Activated CD8-positive, alpha-beta T cell treated with anti-CD3 and anti-CD28 coated beads for 36 hours (primary cell): ENCODE measurements at places on chromosomes 11 and 22. TPM values are rescaled to one million over a fixed set of nuclear protein-coding genes. Genes with fewer than 3 reads are reported as not detected.

The SOX6 gene
- total RNA-seq = not detected

- no peaks in the 10 kb centered on the region for H3K27me3 ChIP-seq
- no peak overlapping the region for H3K4me3 ChIP-seq
- DNase-seq = no peak
Observed at GRCh38 chr22:43131773-43132501, 11.3 kb downstream of the MCAT start.

DNA sequence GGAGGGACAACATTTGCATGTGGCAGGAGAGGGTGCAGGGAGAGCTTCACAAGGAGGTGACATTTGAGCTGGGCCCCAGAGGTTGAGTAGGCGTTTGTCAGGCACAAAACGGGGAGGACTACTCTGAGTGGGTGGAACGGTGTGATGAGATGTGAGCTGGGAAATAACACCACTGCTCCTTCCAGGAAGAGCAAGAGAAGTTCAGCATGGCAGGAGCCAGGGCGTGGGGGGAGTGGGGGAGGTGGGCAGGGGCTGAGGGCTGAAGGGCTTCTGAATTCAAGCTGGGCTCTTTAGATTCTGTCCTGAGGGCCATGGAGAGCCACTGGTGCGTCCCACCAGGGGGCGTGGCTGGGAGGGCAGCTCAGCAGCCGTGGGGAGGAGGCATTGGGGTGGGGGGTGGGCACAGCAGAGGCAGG is 54.2 kb downstream of the OTOG start:
- peak; percentile 27 for DNase-seq
- H3K27me3 ChIP-seq = peaks cover 3% of the 10 kb centered on the region
- H3K36me3 ChIP-seq = no peaks in the 10 kb centered on the region
- no peak overlapping the region for H3K27ac ChIP-seq
- H3K4me3 ChIP-seq = no peak overlapping the region
- peaks cover 8% of the 10 kb centered on the region for H3K4me1 ChIP-seq

GRCh38 chr11:130001461-130002351 is 929 bp downstream of the PRDM10 start:
- peak; percentile 38 for DNase-seq
- H3K27ac ChIP-seq = peak overlapping the region; percentile 97
- H3K36me3 ChIP-seq = peaks cover 13% of the 10 kb centered on the region
- peak overlapping the region; percentile 96 for H3K4me3 ChIP-seq
- H3K27me3 ChIP-seq = no peaks in the 10 kb centered on the region

DNA sequence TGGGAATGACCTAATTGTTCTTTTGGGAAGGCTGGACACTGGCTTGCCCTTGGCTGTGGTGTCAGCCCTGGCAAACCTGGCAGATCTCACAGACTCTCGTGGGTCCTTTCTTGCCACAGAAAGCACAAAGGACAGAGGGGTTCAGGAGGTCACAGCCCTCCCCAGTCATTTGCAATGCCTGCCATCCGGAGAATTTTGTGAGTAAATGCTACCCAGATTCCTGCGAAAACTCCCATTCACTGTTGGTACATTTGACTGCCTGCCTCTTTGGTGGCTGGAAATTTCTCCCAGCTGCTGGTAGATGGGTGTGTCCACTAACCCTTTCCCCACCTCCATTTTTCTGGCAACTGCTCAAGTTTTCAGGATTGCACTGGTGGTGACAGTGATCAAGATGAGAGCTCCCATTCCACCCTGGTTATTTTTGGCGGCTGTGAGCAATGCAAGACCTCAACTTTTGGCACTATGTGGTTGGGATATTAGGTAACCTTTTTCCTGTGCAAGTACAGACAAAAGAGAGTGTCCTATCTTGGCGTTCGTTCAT is 155.7 kb downstream of the NAV2 start:
- DNase-seq = no peak
- peaks cover 3% of the 10 kb centered on the region for H3K27me3 ChIP-seq
- no peak overlapping the region for H3K4me3 ChIP-seq
- no peaks in the 10 kb centered on the region for H3K36me3 ChIP-seq
- no peak overlapping the region for H3K27ac ChIP-seq

DNA sequence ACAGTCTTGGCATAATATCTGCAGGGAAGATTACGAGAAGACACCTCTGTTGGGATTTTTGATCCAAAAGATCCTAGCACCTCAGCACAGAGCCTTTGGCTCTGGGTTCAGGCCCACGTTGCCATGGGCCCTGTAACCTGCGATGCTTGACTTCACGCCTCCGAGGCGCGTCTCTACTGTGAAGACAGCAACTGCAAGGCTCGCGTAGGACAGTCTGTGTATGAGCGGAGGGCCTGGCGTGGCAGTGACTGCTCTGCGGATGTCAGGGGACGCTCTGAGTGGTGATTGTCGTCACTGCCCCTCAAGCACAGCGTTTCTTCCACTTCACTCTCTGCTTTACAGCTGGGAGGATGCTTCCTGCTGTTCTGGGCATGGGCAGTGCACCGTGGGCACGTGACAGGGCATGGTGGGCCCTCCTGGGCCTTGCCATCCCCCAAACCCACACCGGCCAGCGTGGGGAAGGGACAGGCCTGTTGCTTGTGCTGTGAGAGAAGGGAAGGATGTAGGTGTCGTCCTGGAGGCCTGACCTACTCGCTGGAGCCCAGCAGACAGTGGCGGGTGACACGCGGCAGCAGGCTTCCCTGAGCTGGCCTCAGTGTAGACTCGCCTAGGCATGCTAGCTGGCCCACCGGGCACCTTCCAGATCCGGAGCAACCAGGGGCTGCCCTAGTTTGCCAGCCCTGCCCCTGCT is 26.5 kb downstream of the GLB1L2 start:
- H3K4me1 ChIP-seq = peaks cover 8% of the 10 kb centered on the region
- no peak overlapping the region for H3K4me3 ChIP-seq
- peaks cover 8% of the 10 kb centered on the region for H3K27me3 ChIP-seq
- DNase-seq = no peak
- peaks cover 6% of the 10 kb centered on the region for H3K36me3 ChIP-seq
